ENCODE measurements at places on chromosomes 12 and 14. TPM values are rescaled to one million over a fixed set of nuclear protein-coding genes. Genes with fewer than 3 reads are reported as not detected.

KCNMB4 gene
- 3.3 TPM for total RNA-seq

LBHD2 gene
- not detected for total RNA-seq

TGM1 gene
- total RNA-seq: 3.2 TPM

SLCO1A2 gene
- 0.64 TPM for total RNA-seq

- no peak for DNase-seq
These were observed 630.4 kb downstream of the DIO2 start for GRCh38 chr14:79580906-79581305.

- no peak for DNase-seq
These were observed 45.3 kb downstream of the LLPH start for GRCh38 chr12:66085213-66085612.

DNA sequence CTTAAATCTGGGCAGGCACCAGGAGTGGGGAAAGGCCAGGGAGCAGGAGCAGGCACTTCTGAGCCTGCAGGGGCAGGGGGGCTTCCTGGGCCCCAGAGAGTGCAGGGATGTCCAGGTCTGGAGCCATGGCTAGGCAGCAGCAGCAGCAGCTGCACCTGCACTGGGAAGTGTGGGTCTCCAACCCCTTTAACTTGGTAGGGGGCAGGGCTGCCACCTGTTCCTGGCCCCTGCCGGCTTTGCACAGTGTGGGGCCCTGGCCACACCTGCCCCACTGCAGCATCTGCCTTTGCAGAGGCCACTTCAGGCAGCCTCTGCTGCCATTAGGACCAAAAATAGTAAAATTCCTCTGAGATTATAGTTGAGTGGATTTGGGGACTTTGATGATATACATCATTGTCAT is 138.5 kb downstream of the SLC16A7 start:
- no peak for DNase-seq

- DNase-seq: no peak
These were observed 257.0 kb upstream of the USP15 start for GRCh38 chr12:62003226-62003625.

DNA sequence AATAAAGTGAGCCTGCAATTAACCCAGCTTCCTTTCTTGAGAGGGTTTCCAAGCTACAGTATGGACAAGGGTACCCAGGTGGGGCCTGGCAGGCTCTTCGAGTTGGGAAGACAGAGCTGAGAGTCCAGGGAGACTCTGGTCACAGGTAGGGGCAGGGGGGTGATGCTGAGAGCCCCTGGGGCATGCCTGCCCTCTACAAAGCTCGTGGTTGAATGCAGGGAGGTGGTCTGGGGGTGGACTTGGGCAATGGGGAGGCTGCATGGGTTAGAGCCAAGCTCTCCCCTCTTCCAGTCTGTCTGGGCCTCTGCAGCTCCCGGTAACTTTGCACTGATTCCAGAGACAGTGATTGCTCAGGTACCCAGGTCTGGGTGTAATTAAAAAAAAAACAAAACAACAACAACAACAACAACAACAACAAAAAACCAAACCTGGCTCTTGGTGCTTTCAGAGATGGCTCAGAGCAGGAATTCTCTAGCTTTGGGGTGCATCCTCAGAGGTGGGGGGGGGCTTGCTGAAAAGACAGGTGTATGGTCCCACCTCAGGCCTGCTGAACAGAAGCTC is 30.8 kb upstream of the PPP2R5C start:
- DNase-seq: no peak

DNA sequence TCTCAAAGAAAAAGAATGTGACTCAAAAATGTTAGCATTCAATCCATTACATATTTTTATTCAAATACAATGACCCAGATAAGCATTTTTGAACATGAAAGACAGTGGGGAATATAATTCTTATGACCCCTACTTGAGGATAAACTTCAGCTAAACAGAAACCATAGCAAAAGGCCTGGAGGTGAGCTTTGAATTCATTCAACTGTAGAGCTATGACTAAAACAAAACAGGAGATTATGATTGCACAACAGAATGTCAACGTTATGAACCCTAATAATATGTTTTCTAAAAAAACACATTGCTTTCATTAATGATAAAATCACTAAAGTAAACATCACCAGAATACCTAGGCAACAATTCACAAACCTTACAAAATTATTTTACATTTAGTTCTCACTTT is 27.8 kb downstream of the EFCAB11 start:
- no peak for DNase-seq

DNA sequence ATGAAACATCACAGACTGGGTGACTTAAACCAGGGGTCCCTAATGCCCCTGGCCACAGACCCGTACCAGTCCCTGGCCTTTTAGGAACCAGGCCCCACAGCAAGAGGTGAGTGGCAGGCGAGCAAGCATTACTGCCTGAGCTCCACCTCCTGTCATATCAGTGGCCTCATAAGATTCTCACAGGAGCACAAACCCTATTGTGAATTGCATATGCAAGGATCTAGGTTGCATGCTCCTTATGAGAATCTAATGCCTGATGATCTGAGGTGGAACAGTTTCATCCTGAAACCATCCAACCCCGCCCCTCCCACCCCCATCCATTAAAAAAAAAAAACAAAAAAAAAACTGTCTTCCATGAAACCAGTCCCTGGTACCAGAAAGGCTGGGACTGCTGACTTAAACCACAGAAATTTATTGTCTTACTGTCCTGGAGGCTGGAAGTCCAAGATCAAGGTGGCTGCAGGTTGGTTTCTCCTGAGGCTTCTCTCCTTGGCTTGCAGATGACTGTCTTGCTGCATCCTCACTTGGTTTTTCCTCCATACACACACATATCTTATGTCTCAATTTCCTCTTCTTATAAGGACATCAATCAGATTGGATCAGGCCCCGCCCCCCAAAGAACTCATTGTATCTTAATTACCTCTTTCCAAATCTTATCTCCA is 235.9 kb downstream of the CHST11 start:
- DNase-seq: no peak

GRCh38 chr14:102540315-102541028 is 30.9 kb upstream of the ANKRD9 start:
- DNase-seq: no peak

DNA sequence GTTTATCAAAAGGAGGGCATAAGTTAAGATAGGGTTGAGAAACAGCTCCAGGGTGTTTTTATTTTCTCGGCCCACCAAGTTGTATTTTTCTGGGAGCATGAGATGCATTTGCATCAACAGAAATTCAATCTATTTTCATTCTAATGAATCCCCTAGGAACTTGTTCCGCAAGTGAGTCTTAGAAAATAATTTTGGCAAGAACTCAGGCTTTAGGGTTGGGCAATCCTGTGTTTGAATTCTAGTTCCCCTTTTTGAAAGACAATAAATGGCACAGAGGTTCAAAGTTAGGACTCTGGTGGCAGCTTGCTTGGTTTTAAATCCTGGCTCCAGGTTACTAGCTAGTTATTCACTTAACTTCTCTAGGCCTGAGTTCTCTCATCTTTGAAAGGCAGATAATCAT is 23.7 kb downstream of the SLC5A8 start:
- no peak for DNase-seq
